Fibroblast of lung (primary cell): ENCODE measurements at places on chromosomes 12 and 14. TPM values are rescaled to one million over a fixed set of nuclear protein-coding genes. Genes with fewer than 3 reads are reported as not detected.

MMP17 gene
- total RNA-seq = 10.8 and 13.5 TPM in 2 replicates

SMCO2 gene
- total RNA-seq = 0.26 TPM in 1 of 2 replicates, not detected in the other

INHBE gene
- total RNA-seq = 9.2 and 26.4 TPM in 2 replicates

DNA sequence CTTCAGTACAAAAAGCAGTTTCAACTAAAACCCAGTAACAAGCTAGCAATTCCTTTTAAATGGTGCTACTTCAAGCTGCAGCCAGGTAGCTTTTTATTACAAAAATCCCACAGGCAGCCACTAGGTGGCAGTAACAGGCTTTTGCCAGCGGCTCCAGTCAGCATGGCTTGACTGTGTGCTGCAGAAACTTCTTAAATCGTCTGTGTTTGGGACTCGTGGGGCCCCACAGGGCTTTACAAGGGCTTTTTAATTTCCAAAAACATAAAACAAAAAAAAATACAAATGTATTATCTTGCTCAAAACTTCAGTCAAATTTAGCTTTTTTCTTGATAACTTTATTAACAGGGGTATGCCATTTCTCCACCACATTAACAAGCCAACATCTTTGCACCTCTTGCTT lies 3.6 kb upstream of the CLEC4E start:
- peak; percentile 72 for DNase-seq

- DNase-seq = no peak
Measured at GRCh38 chr14:91607322-91608047, 97.4 kb upstream of the PPP4R3A start.
